ENCODE measurements at places on chromosomes 6 and 20. TPM values are rescaled to one million over a fixed set of nuclear protein-coding genes. Genes with fewer than 3 reads are reported as not detected.

The VIP gene
- polyA plus RNA-seq: 19.5 TPM

The ANKRD6 gene
- 8.7 TPM for polyA plus RNA-seq

The NKAIN4 gene
- 0.64 TPM for polyA plus RNA-seq

The SULF2 gene
- polyA plus RNA-seq: 22.8 TPM

The TFAP2C gene
- polyA plus RNA-seq: 0.24 TPM

The SIRPG gene
- 0.77 TPM for polyA plus RNA-seq

The KCNK17 gene
- polyA plus RNA-seq: 0.16 TPM

The RAD21L1 gene
- polyA plus RNA-seq: not detected

The PPP1R3G gene
- 1.2 TPM for polyA plus RNA-seq

The PSORS1C2 gene
- polyA plus RNA-seq: not detected

The GGTLC1 gene
- not detected for polyA plus RNA-seq

The SLC26A8 gene
- 0.20 TPM for polyA plus RNA-seq

The MATN4 gene
- polyA plus RNA-seq: 0.16 TPM

The SLPI gene
- polyA plus RNA-seq: 2.3 TPM

The HLA-DQA1 gene
- 20.1 TPM for polyA plus RNA-seq

The TMC2 gene
- polyA plus RNA-seq: 1.3 TPM

The ADGRF5 gene
- polyA plus RNA-seq: 30.7 TPM

The CST5 gene
- polyA plus RNA-seq: not detected

The AK9 gene
- polyA plus RNA-seq: 2.9 TPM

The ROS1 gene
- not detected for polyA plus RNA-seq

The WFDC10B gene
- polyA plus RNA-seq: not detected

The RIPOR3 gene
- polyA plus RNA-seq: 37.7 TPM

The RPRD1B gene
- 5.9 TPM for polyA plus RNA-seq

The PPIL6 gene
- polyA plus RNA-seq: 0.48 TPM

The ALDH5A1 gene
- polyA plus RNA-seq: 3.2 TPM

The MEP1A gene
- 0.03 TPM for polyA plus RNA-seq

The GLP1R gene
- polyA plus RNA-seq: not detected

The OTOR gene
- not detected for polyA plus RNA-seq

The LHFPL5 gene
- 0.13 TPM for polyA plus RNA-seq

The MANEA gene
- 18.7 TPM for polyA plus RNA-seq

The GTSF1L gene
- not detected for polyA plus RNA-seq

The EPPIN gene
- polyA plus RNA-seq: not detected

The COL9A3 gene
- polyA plus RNA-seq: 27.8 TPM

The ASIP gene
- not detected for polyA plus RNA-seq

The OR2B6 gene
- polyA plus RNA-seq: not detected

The PLCB4 gene
- 1.7 TPM for polyA plus RNA-seq

The MAPK13 gene
- polyA plus RNA-seq: 54.8 TPM

The ELOVL2 gene
- 1.6 TPM for polyA plus RNA-seq

The VGLL2 gene
- not detected for polyA plus RNA-seq

The BPIFA1 gene
- not detected for polyA plus RNA-seq

The DBNDD2 gene
- 34.8 TPM for polyA plus RNA-seq

The ANGPT4 gene
- 1.0 TPM for polyA plus RNA-seq

The OLIG3 gene
- not detected for polyA plus RNA-seq

The SNPH gene
- polyA plus RNA-seq: 12.8 TPM

The GFRA4 gene
- not detected for polyA plus RNA-seq

The MYLIP gene
- 7.5 TPM for polyA plus RNA-seq

The UCKL1 gene
- polyA plus RNA-seq: 91.3 TPM

The LCA5 gene
- polyA plus RNA-seq: 1.1 TPM

The OR5V1 gene
- not detected for polyA plus RNA-seq

The CST4 gene
- polyA plus RNA-seq: not detected

The BTNL2 gene
- polyA plus RNA-seq: not detected

The TRIM40 gene
- not detected for polyA plus RNA-seq

Measured in adrenal gland (tissue), 19 donors.